ENCODE measurements at places on chromosomes 5 and 9.

DNA sequence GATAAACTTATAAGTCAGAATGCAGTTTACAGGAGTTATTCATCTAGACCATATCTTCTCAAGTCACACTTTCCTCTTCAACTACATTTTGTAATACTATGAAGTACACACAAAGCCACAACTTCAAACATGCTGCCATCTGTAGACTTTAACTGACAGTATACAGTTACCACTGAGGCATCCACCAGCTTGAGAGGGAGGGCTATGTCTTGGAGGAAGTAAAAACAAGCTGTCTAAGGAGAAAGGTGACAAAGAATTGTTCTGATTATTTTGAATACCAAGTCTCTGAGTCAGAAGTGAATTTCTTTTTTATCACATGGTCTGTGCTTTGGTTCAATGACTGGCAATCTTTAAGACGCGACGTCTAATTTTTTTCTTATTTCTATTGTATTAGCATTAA, 97.6 kb upstream of the CDH10 start:
- no peak for DNase-seq

GRCh38 chr9:32590476-32590875, 17.5 kb upstream of the NDUFB6 start:
- no peak for DNase-seq

DNA sequence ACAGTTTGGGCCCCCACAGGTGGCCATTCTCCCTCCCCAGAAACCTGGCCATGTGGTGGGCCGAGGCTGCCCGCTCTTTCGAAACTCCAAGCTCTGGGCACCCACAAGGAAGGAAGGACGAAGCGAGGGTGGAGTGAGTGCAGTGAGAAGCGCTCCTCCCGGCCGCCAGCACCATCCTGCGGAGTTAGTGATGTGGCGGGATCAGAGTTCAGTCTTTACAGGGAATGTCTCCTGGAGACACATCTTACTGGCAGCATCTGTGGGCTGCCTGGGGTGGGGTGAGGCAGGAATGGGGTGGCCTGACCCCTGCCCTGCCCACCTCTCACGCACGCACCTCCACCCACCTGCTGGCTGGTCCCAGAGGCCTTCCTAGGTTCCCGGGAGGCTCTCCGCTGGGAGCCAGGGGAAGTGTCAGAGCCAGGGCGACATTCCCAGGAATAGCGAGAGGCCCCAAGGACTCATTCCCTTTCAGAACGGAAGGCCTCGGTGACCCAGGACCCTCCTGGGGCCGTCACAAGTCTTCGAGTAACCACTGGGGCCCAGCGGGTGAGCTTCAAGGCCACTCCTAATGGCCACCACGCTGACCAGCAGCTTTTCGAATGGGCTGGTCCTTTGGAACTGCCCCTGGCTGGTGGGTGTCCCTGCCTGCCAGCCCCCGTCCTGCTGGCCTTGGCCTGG, 5.5 kb upstream of the RNU6ATAC start:
- no peak for DNase-seq

DNA sequence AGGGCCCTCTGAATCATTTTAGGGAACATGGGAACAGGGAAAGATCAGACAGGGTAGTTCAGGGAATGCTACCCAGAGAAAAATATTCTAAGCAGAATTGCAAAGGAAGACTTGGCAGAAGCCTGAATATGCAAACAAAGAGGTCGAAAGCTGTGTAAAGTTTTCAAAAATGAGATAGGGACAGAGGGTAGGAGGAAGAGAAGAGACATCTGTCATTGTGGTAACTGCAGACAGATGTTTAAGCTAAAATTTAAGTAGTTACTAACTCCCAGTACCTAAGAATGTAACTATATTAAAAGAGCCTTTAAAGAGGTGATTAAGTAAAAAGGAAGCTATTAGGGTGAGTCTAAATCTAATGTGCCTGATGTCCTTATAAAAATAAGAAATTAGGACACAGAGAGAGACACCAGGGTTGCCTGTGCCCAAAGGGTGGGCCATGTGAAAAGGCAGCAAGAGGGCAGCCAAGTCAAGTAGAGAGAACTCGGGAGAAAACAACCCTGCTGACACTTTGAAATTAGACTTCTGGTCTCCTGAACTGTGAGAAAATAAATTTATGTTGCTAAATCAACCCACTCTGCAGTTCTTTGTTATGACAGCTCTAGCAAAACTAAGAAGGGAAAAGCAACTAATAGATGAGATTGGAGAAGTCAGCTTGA, 1647.4 kb upstream of the C9orf72 start:
- no peak for DNase-seq

DNA sequence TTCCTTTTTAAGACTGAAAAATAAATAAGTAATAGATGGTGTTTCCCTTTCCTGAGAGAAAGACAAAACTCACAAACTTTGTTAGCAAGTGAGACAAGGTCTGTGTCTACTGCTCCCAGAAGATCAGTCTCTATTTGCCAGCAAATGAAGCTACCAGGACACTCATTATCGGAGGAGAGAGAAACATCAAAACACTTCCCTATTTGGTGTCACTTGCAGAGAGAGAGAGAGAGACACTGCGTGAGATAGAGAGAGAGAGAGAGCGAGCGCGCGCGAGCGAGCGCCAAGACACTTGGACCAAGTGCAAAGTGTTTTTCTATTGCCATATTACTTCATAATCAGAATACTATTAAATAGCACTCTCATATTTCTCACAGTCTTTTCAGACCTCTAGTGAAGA, 142.7 kb downstream of the KCNN2 start:
- no peak for DNase-seq

DNA sequence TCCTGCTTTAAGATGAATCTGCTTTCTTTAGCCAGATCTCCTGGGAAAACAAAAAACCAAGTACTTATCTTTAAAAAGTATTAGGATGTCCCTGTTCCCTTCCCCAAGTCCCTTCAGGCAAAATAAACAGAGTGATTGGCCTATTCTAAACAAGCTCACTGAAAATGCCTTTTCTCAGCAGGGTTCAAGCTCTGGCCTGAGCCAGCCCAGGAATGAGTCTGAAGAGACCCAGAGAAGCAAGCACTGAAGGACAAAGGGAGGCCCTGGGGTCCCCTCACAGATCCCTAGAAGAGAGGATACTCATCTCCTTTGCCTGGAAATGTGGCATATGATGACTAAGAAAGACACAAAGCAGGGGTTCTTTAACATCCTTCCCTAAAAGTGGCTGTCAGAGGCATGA, 66.8 kb upstream of the MAP1B start:
- no peak for DNase-seq

DNA sequence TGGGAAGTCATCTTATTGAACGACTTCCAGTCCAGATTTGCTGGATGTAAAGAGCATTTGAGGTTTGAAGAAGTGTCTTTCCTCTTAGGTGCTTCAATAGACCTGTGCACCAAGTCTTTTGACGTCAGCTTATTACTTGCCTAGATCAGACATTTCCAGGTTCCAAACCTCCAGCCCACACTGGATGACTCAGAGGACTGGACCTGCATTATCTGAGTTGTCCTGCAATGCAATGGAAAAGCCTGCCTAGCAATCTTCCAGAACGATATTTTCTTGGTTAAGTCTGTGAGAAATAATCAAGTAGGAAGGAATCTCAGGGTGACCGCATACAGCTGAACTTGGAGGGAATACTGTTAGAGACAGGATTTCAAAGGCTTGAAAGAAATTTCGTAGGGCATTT, 147.2 kb upstream of the MOCS2 start:
- DNase-seq, result no peak

DNA sequence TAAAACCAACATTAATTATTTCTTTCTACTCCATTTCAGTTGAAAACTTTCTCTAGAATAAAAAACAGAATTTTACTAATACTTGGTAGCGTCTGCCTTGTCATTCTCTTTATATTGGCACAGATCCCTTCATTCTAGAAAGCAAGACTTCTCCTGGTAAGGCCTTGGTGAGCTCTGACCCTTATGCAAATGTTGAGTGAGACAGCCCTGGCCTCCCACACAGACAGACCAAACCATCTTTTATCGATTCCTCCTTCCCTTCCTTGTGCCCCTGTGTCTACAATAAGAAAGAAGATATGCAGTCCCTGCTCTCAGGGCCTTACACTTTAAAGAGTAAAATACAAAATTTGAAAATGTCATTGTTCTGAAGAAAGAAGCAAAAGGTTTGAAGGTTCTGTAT, 262.2 kb downstream of the EFNA5 start:
- DNase-seq, result no peak

DNA sequence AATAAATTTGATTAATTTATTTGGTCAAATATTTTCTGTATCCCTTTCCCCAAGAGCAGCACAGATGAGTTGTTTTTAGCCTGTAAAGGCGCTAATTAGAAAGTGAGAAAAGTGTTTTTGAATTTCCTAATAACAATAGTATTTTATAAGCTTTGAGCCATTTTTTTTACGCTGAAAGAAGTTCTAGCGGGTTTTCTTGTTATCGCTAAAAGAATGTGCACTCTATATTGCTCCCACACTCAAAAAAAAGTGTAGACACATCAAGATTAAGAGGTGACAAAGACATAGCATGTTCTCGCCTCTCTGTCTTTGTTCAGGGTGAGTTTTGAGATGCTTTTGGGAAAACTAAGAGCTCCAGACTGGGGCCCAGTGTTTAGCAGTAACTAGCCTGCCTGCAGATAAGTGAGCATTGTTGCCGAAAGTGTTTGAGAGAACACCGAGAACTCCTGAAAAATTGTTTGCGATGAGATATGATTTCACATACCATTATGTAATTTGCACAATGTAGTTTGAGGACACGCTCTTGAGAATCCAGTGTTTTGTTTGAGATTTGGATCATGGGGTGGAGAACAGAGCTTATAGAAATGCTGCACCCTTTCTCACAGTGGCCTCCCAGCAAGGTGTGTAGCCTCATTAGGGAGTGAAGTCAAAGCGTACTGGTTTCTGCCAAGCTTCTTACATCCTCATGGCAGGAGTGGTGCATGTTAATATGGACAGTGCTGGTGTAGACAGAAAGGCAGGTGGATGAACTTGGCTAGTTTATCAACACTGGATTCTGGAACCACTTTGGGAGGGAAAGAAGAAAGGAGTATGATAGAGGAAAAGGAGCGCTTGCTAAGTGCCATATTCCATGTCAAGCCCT, 1.5 kb downstream of the F2R start:
- DNase-seq, result no peak

DNA sequence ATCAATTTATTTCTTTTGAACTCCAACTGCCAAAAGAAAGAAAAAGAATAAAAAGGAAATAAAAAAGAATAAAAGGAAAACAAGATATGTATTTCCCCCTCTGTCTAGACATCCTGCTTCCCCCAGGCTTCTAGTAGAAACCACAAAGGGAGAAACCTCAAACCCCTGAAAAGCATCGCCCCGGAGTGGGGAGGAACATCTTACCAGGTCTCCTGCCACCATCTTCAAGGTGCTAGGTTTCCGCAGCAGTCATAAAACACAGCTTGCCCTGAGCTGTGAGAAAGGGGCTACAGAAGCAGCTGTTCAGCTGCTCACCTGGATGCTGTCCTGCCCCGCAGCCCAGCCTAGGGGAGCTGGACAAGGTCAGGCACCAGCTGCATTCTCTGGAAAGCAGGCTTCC, 487.7 kb downstream of the GADD45G start:
- DNase-seq, result no peak

DNA sequence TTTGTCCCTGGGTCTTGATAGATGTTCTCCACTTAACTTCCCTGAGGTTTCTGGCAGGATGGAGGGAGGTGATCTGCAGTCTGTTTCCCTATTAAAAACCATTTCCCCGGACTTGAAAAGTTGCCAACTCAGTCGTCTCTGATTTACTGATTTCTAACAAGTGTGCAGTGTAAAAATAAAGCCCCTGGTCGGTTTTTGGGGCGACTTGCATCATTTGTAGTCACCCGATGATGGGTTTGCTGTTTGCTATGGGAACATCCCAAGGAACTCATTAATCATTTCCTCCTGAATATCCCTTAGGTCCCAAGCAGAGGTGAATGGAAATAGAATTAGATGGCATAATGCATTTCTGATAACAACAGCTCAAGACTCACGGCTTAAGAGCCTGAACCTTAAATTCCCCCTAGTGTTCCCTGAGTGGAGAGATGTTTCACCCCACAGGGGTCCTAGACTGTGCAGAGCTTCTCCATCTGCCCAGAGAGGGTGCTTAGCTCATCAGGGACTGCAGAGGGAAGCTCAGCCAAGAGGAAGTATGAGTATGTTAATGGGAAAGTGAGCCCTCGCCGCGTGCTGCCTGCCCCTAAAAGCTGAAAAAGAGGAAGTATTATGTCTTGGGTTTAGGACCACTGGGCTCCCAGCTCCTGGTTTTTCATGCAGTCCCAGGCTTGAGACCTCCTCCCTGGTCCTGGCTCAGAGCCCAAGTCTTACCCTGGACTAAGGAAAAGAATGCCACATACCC, 115.1 kb upstream of the DAP start:
- no peak for DNase-seq

GRCh38 chr9:127711226-127711701, 4.2 kb downstream of the PTRH1 start:
- no peak for DNase-seq

GRCh38 chr5:55176176-55176818, 3.3 kb upstream of the CDC20B start:
- DNase-seq, result no peak

GRCh38 chr9:133031496-133031911, 707 bp downstream of the GTF3C5 start:
- no peak for DNase-seq

GRCh38 chr5:56050551-56051255, 55.9 kb upstream of the IL6ST start:
- no peak for DNase-seq

GRCh38 chr5:10335711-10336470, 17.6 kb upstream of the MARCHF6 start:
- DNase-seq, result no peak

GRCh38 chr5:169192536-169192935, 108.4 kb downstream of the SLIT3 start:
- DNase-seq, result no peak

DNA sequence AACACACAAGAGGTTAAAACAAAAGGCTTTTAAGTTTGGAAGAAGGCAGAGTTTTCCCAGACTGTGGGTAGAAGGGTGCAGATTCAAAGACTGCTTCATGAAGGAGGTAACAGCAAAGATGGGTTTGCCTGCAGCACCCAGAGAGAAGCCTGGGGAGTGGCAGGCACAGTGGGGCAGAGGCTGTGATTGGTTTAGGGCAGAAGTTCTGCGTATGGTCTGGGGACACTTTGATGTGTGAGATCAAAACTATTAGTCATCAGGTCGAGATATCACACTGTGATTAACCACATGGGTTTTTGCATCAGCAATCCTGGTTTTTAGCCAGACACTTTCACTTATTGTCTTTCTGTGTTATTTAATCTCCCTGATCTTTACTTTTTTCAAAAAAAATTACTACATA, 188.8 kb upstream of the GLRA1 start:
- DNase-seq, result no peak

DNA sequence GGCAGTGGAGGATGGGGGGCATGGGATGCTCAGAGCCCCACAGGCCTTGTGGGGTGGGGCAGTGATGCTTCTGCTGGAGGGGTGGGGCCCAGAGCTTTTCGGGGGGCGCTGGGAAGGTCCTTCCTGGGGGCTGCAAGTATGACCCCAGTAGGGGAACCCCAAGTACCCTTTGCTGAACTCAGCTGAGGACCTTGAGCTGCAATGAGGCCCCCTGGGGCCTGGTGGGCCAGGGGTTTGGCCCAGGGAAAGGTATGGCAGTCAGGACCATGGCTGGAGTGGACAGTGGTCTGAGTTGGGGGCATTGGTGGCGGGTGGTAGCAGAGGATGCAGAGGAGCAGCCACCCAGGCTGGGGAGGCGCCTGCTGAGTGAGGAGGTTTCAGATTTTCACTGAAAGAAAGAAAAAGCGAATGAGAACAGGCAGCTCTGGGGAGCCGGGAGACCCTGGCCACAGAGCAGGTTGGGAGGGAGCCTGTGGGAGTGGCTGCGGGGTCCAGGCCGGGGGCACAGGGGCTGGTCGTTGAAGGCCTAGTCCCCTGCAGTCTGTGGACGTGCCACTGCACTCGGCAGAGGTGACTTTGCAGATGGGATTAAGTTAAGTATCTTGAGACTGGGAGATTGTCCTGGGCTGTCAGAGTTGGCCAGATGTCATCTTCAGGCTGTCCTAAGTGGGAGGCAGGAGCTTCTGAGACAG, 19.2 kb downstream of the WNK2 start:
- no peak for DNase-seq

Data from fibroblast of skin of left biceps (primary cell).